Neuronal stem cell (in vitro differentiated cells): ENCODE measurements at places on chromosomes 3 and 15.
A peak's percentile ranks its signal among the peaks of the same experiment; 100 is the strongest.

DNA sequence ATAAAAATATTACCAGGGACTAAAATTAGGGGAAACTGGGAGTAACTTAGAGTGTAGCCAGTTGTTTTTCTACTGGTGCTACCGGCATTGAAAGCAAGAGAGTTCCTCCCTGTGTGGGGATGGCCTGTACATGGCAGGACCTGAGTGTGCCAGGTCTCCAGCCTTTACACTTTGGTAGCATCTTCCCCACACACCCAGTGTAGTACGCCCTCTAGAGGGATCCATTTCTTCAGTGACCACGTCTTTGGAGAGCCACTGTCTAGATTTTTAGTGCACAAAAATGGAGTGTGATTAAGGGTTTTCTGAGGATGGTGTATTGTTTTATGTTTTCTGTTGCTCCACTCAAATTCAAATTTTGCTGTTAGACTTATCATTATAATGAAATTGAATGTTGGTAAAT is 507.0 kb upstream of the TPRG1 start:
- DNase-seq = no peak

DNA sequence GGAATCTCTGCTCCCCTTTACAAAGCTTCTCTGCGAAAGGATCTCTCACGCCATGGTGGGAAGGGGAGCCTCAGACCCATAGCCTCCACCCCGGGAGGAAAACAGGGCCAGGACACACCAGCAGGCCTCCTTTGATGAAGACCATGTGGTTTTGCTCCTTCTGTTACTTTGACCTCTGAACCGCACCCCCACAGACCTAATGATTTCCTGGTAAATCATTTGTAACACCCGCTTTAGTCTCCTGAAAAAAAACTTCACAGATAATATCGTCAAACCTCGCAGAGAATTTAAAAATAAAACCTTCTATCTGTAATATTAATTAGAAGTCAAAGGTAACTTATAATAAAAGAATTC is 18.3 kb downstream of the CPN2 start:
- no peak for DNase-seq

DNA sequence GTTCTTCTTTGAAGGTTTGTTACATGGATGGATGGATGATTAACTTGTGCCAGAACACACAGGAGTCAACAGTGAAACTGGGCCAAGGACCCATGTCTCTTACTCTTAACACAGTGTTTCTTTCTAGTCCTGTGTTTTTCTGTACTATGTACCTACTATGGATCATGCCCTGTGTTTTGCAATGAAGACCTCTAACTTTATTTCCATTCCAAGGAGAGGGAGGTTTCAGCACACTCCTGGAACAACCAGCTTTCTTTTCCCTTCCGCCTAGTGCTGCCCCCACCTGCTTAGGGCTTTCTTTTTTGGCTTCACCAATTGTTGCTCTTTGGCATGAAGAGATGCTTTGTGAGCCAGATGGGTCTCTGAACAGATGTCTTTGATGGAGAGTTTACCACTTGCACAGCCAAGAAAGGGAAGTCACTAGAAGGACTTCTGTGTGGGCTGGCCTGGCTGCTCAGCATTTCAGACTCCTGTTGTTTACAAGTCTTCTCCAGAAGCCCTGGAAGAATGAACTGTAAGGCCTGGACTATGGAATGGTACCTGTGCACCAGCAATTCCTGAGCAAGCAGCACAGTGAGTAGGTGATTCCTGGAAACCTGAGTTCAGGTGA is 44.5 kb downstream of the SNAPC5 start:
- no peak for DNase-seq

GRCh38 chr15:96860741-96861140 is 530.2 kb downstream of the NR2F2 start:
- no peak for DNase-seq

DNA sequence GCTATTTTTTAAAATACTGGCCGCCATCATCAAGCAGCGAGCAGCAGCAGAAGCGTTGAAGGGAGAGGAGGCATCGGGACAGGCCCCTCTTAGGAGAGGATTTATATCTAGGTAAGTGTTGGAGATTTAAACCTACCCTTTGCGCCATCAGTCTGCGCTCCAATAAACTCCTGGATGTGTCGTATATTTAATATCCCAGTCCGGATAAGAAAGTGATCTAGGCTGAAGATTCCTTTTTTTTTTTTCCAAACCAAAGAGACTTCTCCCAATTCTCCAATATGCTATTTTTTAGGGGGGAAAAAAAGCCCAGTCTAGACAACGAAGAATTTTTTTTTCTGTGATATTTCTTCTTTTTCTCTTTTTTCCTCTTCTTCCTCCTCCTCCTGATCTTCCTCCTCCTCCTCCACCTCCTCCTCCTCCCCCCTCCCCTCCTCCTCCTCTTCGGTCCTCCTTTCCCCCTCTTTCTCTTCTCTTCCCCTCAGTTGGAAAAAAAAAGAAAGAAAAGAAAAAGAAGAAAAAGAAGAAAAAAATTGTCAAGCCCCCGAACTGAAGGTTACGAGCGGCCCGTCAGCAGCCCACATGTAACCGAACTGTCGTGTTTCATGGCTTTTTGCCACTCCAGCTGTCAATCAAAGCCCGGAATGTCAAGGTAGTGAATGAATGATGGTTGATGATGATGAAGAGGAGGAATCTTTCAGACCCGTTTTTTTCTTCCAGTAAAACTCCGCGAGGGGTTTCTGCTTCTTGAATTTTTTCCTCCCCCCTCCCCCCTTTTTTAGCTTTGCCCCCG is 835 bp downstream of the MEIS2 start:
- peak; percentile 50 for DNase-seq

DNA sequence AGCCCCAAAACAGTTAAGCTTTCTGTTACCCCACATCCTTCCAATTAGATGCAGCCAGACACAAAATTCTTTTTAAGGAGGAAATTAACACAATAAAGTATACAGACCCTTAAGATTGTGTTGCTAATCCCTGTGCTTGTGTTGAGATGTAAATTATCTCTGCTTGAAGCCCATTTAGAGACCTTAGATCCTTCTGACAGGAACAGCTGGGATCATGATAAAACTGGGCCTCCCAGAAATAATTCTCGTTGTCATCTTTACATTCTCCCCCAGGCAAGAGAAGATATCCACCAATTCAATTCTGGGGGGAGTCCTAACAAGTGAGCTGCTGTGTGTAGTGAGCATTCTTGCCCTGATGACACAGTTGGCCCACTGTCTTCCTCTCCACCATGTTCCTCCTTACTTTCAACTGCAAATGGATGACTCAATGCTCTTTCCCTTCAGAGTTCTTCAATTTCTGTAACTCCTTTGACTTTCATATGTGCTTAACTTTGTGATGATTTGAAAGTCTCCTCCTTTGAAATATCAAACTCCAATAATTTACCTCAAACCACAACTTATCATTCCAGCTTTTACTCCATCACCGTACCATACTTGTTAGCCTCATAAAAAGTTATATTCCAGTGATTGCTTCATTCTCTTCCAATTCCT is 186.6 kb downstream of the RAP2B start:
- no peak for DNase-seq

GRCh38 chr3:58059349-58060321 is 51.4 kb downstream of the FLNB start:
- no peak for DNase-seq

DNA sequence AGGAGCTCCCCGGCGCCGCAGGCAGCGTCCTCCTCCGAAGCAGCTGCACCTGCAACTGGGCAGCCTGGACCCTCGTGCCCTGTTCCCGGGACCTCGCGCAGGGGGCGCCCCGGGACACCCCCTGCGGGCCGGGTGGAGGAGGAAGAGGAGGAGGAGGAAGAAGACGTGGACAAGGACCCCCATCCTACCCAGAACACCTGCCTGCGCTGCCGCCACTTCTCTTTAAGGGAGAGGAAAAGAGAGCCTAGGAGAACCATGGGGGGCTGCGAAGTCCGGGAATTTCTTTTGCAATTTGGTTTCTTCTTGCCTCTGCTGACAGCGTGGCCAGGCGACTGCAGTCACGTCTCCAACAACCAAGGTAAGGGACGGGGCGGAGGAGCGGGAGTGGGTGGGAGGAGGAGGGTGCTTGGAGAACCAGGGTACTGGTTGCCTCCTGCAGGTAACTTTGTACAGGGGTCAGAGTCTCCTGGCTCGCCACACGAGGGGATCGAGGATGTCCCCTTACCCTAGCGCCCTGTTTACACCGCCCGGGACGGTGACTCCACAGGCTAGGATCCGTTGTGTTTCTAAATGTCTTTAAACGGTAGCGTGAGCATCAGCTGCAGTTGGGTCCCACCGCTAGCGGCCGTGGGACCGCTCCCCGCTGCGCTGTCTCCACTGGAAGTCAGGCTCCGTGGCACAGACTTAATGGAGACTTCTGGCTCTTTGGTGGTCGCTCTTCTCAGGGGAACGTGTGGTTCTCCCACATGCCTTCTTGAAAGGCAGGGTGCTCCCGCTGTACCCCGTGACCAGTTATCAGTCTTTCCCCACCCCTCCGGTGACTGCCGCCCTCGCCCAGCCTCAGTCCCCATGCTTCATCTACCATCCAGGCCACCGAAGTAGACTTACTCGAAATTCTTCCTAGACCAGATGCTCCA is 515 bp downstream of the EPHA6 start:
- DNase-seq = no peak

DNA sequence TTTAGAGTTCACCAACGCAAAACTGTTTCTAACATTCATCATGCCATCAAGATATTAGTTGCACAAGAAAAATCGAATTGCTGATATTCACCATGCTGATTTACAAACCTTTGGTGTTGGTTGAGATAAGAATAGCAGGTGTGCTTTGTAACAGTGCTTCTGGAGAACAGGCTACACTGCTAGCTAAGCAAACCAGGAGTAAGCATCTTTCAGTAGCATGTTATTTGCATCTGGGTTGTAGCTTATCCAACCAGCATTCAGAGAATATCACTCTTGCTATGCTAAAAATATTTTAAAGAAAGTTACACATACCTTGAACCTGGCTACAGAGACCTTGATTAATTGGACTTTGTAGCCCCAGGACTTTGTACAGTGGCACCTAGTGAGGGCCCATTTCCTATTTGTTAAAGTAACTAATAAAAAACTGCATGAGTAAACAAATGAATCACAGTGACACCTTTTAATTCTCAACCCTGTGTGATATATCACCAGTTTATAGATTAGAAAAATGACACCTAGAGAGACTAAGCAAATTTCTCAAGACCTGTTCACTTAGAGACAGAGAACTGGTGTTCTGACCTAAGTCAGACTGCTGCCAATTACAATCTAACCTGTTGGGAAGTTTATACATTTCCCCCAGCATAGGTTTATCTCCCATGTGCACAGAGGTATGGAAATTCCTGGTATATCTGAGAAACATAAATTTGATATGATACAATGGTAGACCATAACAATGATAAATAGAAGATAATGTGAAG is 435.5 kb upstream of the TGFBR2 start:
- DNase-seq = no peak

- no peak for DNase-seq
Measured at GRCh38 chr3:53991240-53991639, 99.6 kb upstream of the SELENOK start.

DNA sequence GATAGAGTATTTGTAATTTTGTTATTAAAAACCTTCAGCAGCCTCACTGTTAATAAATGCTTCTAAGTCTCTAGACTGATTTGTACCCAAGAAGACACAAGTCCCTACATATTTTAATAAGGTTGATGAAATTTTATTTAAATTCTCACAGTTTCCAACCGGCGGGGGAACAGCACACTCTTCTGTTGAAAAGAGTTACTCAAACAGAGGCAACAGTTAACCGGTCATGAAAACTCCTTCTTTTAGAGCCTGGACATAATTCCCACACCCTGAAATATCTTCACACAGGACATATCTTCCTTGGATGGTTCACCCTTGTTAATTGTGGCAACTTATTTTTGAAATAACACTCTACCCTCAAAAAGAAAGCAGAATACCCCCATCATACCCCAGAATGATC is 278.8 kb downstream of the FOXP1 start:
- no peak for DNase-seq

GRCh38 chr3:166526881-166527280 is 689.7 kb upstream of the BCHE start:
- DNase-seq = no peak

DNA sequence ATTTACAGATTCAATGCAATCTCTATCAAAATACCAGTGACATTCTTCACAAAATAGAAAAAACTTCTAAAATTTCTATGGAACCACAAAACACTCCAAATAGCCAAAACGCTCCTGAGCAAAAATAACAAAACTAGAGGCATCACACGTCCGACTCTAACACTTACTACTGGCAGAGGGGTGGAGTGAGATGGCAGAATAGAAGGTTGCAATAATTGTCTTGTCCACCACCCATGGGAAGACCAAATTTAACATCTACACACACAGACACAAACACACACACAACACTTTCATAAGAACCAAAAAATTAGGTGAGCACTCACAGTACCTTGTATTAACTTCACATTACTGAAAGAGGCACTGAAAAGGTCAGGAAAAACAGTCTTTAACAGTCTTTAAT is 21.3 kb upstream of the KPNA4 start:
- DNase-seq = no peak

- DNase-seq = no peak
Measured at GRCh38 chr3:150410311-150411105, 2.4 kb downstream of the TSC22D2 start.

DNA sequence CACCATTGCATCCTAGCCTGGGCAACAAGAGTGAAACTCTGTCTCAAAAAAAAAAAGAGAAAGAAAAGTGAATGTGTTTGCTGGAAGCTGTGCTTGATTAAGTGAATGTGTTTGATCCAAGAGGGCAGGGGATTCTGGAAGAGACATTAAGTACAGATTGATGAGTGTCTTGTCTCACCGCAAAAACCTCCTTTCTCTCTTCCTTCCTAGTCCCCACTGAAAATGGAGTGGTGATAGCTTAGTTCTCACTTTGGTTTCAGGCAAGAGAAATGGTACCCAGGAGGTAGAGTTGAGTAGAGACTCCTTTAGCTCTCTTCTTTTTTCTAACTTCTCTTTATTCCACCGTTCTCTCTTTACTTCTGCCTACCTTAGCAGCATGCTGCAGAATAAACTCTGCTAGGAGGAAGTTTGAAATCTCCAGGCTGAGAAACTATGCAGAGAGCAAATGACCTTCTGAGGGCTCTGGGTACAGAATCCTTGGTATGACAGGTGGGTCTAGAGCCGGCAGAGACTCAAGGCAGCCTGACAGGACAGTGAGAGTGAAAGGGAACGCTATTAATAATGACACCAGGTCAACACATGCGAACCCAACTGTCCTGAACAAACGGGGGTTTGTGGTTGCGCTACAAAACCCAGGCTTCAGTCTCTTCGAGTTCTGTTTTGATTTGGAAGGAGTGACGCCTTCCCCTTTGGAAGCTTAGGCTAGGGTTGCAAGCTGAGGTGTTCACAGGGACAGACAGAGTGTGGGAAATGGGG is 74.9 kb downstream of the SMAD3 start:
- DNase-seq = no peak

DNA sequence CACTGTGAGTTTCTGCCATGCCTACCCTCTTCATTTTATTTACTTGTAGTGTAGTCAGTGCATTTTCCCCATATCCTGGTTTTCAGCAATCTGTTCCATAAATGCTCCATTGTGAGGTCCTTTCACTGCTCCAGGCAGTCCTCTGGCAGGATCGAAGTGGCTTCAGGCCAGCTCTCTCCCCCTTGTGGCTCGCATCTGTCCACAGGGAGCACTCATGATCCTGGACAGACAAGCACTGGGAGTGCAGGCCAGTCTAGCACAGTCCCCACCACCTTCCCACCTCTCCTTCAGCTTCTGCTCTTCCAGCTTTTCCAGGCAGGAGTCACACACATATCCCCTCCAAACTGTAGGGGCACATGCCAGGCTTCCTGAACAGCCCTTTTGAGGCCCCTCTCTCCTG is 173.6 kb downstream of the PPM1L start:
- DNase-seq = no peak
